Uterine smooth muscle cell (primary cell): ENCODE measurements at places on chromosomes 3 and 15. TPM values are rescaled to one million over a fixed set of nuclear protein-coding genes. Genes with fewer than 3 reads are reported as not detected.

SPATA16 gene
- not detected in 2 replicates for total RNA-seq

CDHR4 gene
- total RNA-seq = 0.12 TPM in 1 of 2 replicates, not detected in the other

LMAN1L gene
- 0.11 TPM in 1 of 2 replicates, not detected in the other for total RNA-seq

CYP1A2 gene
- total RNA-seq = not detected in 2 replicates

SLC9C1 gene
- 0.12 and 0.22 TPM in 2 replicates for total RNA-seq

PP2D1 gene
- not detected in 2 replicates for total RNA-seq

ATP1B3 gene
- 52.6 and 86.4 TPM in 2 replicates for total RNA-seq

HHATL gene
- total RNA-seq = not detected in 2 replicates
